Pancreas (tissue), 10 donors: ENCODE measurements at places on chromosomes 3 and 15. TPM values are rescaled to one million over a fixed set of nuclear protein-coding genes. Genes with fewer than 3 reads are reported as not detected.

GPR149 gene
- polyA plus RNA-seq, result 0.16 TPM

DNA sequence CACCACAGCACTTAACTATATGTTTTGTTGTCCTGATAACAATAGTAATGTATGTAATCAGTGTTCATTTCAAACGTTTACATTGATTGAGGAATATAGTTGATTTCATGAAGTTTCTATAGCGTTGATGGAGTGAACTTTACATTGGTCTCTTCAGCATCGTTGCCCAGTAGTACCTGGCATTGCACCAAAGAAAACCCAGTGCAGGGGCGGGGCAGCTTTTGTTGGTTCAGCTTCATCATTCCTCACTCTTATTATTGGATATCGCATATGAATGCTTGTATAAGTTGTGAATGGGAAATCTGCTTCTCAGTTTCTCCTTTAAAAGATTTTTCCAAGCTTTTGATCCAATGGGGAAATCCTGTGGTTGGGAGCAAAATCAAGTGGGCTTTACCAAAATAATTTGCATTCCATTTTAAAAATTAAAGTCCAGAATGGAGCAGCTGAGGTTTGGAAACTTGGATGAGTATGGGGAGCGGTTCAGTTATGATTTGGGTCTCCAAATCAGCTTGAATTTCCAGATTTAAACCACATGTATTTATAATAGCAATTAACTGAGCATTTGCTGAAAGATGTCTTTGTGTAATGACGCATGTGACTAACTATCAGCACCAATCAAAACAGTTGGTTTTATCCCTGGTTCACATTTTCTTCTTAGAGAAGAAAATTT lies 213.7 kb downstream of the ALCAM start:
- H3K27ac ChIP-seq, result no peak overlapping the region
- no peaks in the 10 kb centered on the region for H3K4me1 ChIP-seq
- DNase-seq, result no peak

CFAP161 gene
- 0.08 TPM for polyA plus RNA-seq

TERC gene
- polyA plus RNA-seq, result not detected

GOLGA6B gene
- not detected for polyA plus RNA-seq

GRCh38 chr3:189937302-189938127 lies 183.2 kb downstream of the P3H2 start:
- H3K27me3 ChIP-seq, result no peaks in the 10 kb centered on the region
- no peak overlapping the region for H3K27ac ChIP-seq
- DNase-seq, result no peak
- no peaks in the 10 kb centered on the region for H3K36me3 ChIP-seq

DNA sequence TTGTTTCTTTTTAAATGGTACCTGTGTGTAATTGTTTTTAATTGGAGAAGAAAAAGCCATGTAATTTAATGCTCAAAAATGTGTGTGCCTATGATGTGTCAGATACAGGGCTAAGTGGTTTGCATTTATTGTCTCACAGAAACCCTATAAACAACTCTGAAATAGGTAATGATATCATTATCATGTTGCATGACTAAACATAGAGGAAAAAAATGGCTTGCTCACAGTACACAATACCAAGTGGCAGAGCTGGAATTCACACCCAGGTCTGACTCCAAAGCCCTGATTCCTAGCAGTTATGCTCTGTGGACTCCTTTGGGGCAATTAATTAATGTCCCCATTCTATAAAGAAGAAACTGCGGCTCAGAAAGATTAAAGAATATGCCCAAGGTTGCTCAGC lies 237.4 kb upstream of the TRIM42 start:
- no peak for DNase-seq
- no peak overlapping the region for H3K4me3 ChIP-seq
- H3K27ac ChIP-seq, result no peak overlapping the region
- H3K36me3 ChIP-seq, result no peaks in the 10 kb centered on the region
- peaks cover under 1% of the 10 kb centered on the region for H3K27me3 ChIP-seq

GRCh38 chr15:37715101-37715500 lies 219.3 kb upstream of the TMCO5A start:
- no peak for DNase-seq
- no peaks in the 10 kb centered on the region for H3K4me1 ChIP-seq
- no peaks in the 10 kb centered on the region for H3K36me3 ChIP-seq
- no peaks in the 10 kb centered on the region for H3K27me3 ChIP-seq
- no peak overlapping the region for H3K27ac ChIP-seq
- no peak overlapping the region for H3K4me3 ChIP-seq

- no peak overlapping the region for H3K4me3 ChIP-seq
- no peaks in the 10 kb centered on the region for H3K4me1 ChIP-seq
- H3K27me3 ChIP-seq, result no peaks in the 10 kb centered on the region
- H3K36me3 ChIP-seq, result no peaks in the 10 kb centered on the region
- H3K27ac ChIP-seq, result no peak overlapping the region
- no peak for DNase-seq
Observed at GRCh38 chr3:71380096-71380495, 203.4 kb downstream of the FOXP1 start.
